ENCODE measurements at places on chromosomes 5 and 9.

DNA sequence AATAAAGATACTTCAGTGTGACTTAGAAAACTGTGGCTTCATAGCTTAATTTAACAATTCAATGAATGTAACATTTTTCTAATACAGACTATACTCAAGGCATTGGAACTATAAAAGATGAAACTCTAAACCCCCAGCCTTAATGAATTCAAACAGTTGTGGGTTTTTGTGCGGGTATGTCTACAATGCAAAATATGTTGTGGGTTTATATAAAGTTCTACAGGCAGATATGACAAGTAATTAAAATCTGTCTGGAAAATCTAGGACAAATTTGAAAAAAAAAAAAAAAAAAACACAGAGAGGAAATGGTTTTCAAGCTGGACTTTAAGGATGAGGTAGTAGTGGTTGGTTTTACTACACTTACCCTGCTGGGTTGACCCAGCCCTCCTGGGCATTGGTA is 467.5 kb upstream of the TLE4 start:
- DNase-seq: no peak

GRCh38 chr5:52807723-52808122 is 20.0 kb downstream of the ITGA1 start:
- no peak for DNase-seq

DNA sequence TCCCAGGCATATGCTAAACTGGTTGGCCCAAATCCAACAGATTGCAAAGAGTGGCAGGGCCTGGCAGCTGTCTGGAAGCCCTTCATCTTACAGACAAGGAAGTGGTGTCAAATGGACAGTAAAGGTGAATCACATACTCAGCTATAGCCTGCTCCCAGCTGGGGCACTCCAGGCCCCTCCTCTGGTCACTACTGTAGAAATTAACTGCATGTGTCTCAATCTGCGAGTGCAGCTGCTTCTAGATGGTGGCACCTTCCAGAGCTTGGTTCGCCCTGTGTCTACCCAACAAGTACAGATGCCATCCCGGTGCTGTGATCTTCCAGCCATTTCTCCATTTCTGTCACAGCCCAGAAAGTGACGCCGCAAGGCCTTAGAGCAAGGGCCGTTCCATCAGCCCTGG is 50.2 kb downstream of the OTULIN start:
- DNase-seq: no peak

DNA sequence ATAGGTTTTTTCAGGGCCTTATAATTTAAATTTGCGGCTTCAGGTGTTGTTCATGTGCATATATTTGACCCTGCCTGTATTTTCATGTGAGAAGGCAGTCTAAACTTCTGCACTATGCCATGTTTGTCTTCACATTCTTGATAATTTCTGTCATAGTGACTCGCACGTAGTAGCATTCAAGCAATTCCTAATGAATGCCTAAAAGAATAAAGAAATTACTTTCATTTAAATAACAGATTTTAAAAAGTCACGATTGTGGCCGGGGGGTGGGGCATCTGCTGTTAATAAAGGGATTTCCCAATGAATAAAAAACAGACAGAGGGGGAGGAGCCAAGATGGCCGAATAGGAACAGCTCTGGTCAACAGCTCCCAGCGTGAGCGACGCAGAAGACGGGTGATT is 318.0 kb downstream of the ADAMTS6 start:
- DNase-seq: no peak

DNA sequence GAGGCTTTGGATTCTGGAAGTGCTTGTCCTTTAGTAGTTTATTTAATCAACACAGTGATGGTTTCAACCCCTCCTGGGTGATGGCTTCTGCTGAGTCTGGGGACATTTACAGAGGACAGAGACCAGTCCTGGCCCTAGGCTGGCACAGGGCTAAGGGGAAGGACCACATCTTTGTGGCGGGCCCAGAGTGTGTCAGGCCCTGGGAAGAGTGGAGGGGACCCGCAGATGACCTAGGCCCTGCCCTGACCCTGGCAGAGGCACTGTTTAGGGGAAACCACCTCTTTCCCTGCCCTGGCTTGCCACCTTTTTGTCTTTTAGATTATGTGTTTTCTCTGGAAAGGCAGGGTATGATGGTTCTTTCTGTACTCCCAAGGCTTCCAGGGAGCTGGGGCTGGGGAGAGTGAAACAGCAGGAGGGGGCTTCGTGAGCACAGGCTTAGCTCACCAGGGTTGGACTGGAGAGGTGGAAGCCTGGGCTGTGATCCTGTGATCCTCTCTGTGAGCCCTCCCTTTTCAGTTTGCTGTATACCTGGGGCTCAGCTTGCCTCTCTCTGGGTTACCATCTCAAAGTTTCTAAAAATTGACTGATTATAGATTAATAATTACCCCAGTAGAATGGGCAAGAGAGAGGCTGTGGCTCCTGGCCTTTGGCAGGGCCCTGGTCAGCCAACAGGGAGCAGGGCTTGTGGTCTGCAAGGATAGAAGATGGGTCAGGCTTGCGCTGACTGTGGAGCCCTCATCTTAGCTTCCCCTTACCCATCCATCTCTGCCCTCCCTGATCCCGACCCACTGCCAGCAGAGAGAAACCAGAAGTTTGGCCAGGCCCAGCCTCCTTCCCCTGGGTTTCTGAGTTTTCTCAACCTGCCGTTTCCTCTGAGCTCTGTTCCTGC is 1.7 kb upstream of the SYNPO start:
- no peak for DNase-seq

DNA sequence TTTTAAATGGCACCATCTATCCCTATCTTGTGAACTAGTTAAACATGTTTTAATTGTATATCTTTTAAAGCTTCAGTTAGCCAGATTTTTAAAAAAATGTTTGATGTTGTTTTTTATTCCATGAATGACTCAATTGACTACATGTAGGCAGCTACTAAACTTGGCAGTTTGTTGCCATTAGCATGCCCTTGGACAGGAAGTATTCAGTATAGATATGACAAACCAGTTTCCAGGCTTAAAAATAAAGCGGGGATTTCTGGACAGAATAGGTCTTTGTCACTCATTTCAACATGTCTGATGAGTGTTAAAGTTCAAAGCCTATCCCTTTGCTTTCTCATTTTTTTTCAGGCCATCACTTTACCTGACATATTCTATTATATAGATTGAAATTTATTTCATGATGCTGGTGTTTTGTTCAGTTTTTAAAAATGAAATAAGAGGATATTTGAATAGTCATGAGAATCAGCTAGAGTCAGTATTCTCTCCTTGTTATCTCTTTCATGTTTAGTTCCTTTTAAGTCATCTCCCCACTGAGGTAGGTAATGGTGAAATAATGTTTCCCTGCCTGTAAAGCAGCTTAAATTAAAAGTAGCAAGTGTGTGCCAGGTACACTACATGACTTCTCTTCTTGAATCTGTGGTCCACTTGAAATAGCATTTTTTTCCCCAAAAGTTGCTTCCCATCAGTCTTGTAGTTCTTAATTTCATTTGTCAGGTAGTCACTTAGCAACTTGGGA is 11.9 kb downstream of the TNFAIP8 start:
- no peak for DNase-seq

DNA sequence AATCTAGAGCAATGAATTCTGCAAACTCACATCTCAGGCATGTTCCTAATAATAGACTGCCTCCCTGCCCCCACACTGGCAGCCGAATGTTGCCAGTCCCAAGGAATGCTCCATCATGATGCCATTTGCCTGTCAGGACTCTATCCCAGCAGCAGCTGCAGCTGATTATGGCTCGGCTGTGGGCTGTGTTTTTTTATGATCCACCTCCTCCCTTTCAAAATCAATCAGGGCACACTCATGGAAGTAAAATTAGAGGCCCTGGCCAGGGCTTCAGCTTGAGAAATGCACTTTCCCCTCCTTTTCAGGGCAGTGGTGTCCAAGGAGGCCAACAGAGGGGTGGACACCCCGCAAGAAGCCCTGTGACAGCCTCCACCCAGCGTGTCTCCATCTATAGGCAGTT is 176.7 kb upstream of the S1PR3 start:
- no peak for DNase-seq

GRCh38 chr9:87148331-87149104 is 201.2 kb upstream of the GAS1 start:
- no peak for DNase-seq

DNA sequence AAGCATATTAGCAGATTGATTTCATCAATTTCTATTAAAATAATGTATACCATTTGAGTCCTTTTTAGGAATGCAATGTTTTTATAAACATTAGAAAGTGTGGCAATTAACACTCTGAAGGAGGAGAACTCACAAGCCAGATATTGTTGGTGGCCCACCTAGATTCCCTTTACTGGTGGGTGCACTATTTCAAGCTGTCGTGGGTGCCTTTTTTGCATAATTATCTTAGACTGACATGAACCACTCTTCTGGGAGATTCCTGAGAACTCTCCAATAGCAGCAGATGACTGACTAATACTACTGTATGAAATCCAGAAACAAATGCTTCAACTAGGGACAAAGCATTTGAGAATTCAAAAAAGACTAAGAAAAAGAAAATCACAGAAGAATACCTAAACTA is 526.0 kb downstream of the CDH18 start:
- no peak for DNase-seq

GRCh38 chr9:38020151-38021076 is 48.6 kb downstream of the SHB start:
- DNase-seq: no peak

GRCh38 chr5:179122411-179123108 is 62.4 kb downstream of the ZNF354C start:
- no peak for DNase-seq

- no peak for DNase-seq
These were observed 209.4 kb downstream of the DTWD2 start for GRCh38 chr5:118778941-118779340.

GRCh38 chr5:107808671-107809137 is 138.0 kb upstream of the EFNA5 start:
- no peak for DNase-seq

DNA sequence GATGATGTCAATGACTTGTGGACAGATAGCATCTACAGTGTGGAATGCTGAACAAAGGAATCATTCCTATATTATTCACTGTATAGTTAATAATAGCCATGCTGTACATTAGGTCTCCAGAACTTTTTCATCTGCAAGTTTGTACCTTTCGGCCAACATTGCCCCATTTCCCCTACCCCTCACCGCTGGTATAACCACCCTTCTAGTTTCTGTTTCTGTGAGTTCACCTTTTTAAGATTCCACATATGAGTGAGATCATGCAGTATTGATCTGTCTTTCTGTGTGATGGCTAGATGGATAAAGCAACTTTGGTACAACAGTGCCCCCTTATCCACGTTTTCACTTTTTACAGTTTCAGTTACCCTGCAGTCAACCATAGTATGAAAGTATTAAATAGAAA is 18.8 kb upstream of the ALDH1B1 start:
- DNase-seq: no peak

DNA sequence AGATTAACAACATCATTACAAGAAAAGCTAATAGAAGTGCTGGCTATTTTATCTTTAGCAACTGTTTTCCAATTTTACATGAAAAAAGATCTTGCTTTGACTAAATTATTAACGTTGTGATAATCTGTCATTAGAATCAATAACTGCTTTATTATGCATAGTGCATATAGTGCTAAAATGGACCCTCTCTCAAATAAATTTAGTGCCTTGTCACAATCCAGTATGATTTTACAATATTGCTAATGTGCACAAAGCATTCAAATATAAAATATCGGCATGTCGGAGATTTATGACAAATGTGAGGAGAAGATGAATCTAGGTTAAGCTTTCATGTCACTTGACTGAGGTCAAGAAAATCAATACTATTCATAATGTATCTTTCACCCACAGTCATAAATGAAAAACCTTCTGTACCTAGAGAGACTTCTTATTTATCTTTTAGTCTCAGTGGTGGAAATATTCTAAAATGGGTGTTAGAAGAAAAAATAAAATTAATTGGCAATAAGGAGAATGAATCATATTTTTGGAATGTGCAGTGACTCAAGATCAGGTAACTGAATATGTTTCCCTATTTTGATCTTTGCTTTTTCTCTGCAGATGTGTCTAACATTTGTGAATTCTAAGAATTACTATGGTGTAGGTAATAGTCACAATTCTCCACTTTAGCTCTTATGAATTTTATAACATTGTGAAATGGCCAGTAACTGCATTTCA is 672.9 kb upstream of the GRAMD2B start:
- DNase-seq: no peak

DNA sequence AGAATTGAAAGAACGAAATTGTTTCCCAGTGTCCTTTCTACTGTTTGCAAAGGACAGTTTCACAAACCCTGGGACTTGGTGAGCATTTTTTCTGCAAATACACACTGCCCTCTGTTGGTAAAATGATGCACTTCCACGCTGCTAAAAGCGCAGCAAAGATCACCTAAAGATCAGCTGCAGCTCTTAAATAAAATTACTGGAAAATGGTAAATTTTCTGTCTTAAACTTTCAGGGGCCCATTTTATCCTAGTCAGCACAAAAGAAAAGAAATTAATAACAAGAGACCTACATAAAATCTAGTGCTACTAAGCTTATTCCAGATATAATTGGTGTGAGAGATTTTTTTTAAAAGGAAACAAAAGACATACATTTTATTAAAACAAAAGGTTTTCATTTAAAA is 566.0 kb downstream of the CAAP1 start:
- no peak for DNase-seq

DNA sequence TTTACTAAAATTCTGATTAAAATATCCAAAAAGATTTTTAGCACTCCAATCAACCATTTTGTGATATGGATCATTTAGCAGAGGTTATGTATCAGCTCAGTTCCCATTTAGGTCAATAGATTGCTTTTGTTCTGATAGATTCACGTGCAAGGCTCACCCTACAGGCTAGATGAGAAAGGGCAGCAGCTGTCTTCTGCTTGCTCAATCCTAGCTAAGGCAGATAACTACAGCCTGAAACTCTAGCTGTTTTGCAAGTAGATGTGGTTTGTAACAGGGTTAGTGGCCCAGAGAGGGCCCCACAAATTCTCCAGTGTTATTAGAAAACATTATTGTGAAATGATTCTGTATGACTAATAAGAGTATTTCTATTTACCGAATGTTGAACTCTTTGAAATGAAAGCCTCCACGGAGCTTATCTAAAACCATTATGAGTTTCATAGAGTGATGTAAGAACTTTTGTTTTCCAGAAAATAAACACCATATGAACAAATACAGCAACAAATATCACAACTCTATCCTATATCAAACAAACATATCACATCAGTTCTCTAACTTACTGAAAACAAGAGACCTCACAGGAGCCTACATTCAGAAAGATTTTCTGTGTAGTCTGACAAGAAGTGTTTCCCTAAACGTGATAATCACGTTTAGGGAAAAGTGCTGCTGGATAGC is 841.9 kb upstream of the ACO1 start:
- DNase-seq: no peak

DNA sequence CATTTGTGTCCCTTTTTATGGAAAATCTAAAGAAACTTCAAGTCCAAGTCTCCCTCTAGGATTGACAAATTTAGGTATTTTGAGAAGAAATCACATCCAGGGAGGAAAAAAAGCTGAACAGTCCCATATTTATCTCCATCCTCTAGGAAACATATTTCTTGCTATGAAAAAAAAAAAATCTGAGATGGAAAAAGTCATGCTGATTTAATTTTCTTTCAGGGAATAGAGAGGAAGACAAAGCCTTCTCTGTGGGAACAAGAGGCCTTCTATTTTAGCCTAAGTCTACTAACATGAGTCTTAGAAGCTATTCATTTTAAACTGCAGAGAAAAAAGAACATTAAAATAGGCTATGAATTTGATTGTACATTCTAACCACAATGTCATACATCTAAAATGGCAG is 63.1 kb upstream of the CDK5RAP2 start:
- no peak for DNase-seq

GRCh38 chr5:129096382-129096991 is 1.9 kb downstream of the ISOC1 start:
- no peak for DNase-seq

- DNase-seq: no peak
These were observed at the start of gene C1QTNF2 for GRCh38 chr5:160369990-160370712. TSS of gene C1QTNF2 (minus strand) at chr5:160370626. CDS start at chr5:160355011, 15,615 bp downstream.

- no peak for DNase-seq
These were observed 204.6 kb downstream of the PCSK1 start for GRCh38 chr5:96228408-96228807.

Measured in activated CD8-positive, alpha-beta memory T cell treated with anti-CD3 and anti-CD28 coated beads for 1 hour (primary cell).